ENCODE measurements at places on chromosomes 7 and 10. TPM values are rescaled to one million over a fixed set of nuclear protein-coding genes. Genes with fewer than 3 reads are reported as not detected.

Gene MYPN
- total RNA-seq: 0.40 TPM

Gene IQUB
- 0.55 TPM for total RNA-seq

Gene SH2D4B
- not detected for total RNA-seq

Gene TFR2
- 1.2 TPM for total RNA-seq

Gene NRAP
- total RNA-seq: 0.67 TPM

Gene ADGRA1
- 0.12 TPM for total RNA-seq

Gene OR9A2
- not detected for total RNA-seq

Gene SVOPL
- 0.09 TPM for total RNA-seq

DNA sequence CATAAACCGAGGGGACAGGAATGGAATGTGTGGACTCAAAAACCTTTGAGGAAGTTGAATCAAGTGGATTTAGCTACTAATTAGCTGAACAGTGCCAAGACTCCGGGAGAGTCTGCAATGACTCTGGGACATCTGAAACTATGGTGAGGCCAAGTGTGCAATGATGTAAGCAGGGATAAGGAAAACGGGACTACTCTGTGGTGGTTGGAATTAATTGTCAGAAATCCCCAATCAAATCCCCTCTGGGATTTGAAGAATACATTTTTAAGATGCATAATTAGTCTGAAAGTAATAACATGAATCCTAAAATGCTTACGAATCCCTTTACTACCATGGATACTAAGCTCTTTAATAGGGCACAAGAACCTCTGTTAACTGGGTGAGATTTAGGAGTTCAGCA lies 602.8 kb downstream of the NRG3 start:
- DNase-seq: no peak
- no peak overlapping the region for H3K4me3 ChIP-seq
- H3K27me3 ChIP-seq: no peaks in the 10 kb centered on the region

DNA sequence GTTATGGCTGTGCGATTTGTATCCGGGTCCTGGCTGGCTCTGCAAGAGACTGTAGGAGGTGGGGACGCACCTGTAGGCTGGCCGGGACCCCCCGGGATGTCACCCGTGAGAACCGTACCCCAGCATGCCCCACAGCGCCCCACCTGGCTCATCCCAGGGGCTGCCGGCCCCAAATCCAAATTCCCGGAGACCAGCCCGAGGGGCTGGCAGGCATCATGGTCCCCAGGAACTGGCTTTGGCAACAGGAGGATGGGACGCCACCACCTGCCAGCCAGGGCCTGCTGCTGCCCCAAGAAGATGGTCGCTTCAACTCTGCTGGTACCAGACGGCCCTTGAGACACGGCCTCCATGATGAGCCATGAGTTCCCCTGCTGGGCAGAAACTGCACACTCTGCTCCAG lies 239.4 kb downstream of the ELFN1 start:
- H3K36me3 ChIP-seq: no peaks in the 10 kb centered on the region
- H3K4me1 ChIP-seq: no peaks in the 10 kb centered on the region
- H3K27ac ChIP-seq: no peak overlapping the region
- no peaks in the 10 kb centered on the region for H3K27me3 ChIP-seq

DNA sequence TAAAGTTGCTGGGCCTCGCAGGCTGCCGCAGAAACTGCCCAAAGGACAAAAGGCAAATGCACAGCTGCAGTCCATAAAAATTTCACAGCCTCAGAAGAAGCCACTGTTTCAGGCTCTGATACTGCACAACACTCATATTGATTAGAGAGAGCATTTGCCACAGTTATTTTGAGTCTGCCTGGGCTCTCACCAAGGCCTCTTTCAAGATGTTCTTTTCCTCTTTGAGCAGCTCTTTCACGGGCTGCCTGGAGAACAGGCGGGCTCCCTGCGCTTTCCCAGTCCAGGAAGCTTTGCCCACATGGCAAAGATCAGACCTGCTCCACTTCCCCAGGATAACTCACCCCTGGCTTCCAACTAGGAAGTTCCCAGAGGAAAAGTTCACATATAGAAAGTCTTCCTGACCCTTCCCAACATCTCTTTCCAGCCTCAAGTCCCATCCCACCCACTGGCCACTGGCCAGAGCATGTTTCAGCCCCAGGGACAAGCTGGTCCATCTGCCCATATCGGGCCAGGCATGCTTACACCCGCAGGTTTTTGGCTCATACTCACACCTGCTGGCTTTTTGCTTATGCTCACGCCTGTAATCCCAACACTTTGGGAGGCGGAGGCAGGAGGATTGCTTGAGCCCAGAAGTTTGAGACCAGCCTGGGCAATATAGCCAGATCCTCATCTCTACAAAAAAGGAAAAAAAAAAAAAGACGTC lies 3.3 kb downstream of the SLIT1 start:
- no peak for DNase-seq
- H3K27ac ChIP-seq: no peak overlapping the region
- H3K27me3 ChIP-seq: no peaks in the 10 kb centered on the region
- no peak overlapping the region for H3K4me3 ChIP-seq
- no peaks in the 10 kb centered on the region for H3K4me1 ChIP-seq

- H3K4me3 ChIP-seq: no peak overlapping the region
- no peaks in the 10 kb centered on the region for H3K36me3 ChIP-seq
- no peak overlapping the region for H3K27ac ChIP-seq
- no peaks in the 10 kb centered on the region for H3K27me3 ChIP-seq
- no peaks in the 10 kb centered on the region for H3K4me1 ChIP-seq
- DNase-seq: no peak
These were observed 550 bp upstream of the ANK3 start for GRCh38 chr10:60390224-60390626.

GRCh38 chr7:26186364-26187311 lies 13.9 kb downstream of the HNRNPA2B1 start:
- no peak overlapping the region for H3K4me3 ChIP-seq
- H3K4me1 ChIP-seq: peaks cover 21% of the 10 kb centered on the region
- no peak for DNase-seq
- H3K27me3 ChIP-seq: no peaks in the 10 kb centered on the region

DNA sequence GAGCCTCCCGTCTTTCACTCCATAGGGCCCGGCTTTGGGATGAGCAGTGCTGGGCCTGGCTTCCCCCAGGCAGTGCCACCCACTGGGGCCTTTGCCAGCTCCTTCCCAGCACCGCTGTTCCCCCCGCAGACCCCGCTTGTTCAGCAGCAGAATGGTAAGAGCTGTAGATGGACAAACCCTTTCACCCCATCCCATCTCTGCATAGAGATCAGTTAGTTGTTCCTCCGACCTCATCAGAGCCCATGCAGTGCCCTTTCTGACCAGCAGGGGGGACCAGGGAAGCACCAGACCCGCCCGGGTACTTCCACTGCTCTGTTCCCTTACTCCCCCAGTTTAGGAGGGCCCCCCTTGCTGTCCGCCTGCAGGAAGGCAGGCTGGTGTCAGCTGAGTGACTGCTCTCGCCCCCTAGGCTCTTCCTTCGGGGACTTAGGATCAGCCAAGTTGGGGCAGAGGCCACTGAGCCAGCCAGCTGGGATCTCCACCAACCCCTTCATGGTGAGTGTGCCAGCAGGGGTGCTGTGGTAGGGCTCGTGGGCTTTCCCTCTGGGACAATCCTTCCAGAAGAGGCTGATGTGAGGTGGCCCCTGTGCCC lies 9.8 kb downstream of the SAP25 start:
- no peaks in the 10 kb centered on the region for H3K27me3 ChIP-seq
- no peak overlapping the region for H3K27ac ChIP-seq
- H3K4me3 ChIP-seq: no peak overlapping the region
- no peaks in the 10 kb centered on the region for H3K36me3 ChIP-seq
- DNase-seq: peak; percentile 83

DNA sequence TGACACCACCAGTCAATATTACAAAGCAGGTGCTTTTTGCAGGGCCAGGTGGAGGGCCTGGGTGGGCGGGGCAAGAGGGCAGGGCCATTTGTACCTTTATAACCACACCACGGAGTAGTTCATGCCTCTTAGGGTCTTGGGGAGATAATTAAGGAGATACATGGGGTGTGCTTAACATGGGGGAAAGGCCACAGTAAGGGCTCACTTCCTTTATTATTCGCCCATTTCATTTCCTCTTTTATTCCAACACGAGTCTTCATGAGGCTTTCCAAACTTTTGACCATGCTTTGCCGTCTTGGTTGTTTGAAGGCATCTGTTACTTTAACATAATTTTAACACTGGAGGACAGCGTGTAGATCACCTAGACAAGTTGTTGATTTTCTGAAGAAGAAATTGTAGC lies 33.3 kb upstream of the LYZL2 start:
- H3K27ac ChIP-seq: no peak overlapping the region
- no peaks in the 10 kb centered on the region for H3K4me1 ChIP-seq
- no peaks in the 10 kb centered on the region for H3K36me3 ChIP-seq
- no peaks in the 10 kb centered on the region for H3K27me3 ChIP-seq

- no peak overlapping the region for H3K4me3 ChIP-seq
- no peaks in the 10 kb centered on the region for H3K4me1 ChIP-seq
- H3K27me3 ChIP-seq: no peaks in the 10 kb centered on the region
- H3K27ac ChIP-seq: no peak overlapping the region
- H3K36me3 ChIP-seq: no peaks in the 10 kb centered on the region
- no peak for DNase-seq
These were observed 47.1 kb downstream of the DIP2C start for GRCh38 chr10:642186-642890.

- no peak for DNase-seq
- H3K4me3 ChIP-seq: no peak overlapping the region
- H3K27ac ChIP-seq: no peak overlapping the region
- no peaks in the 10 kb centered on the region for H3K4me1 ChIP-seq
- H3K27me3 ChIP-seq: no peaks in the 10 kb centered on the region
These were observed 10.1 kb downstream of the CARD11 start for GRCh38 chr7:3033581-3033980.

- no peak for DNase-seq
- no peak overlapping the region for H3K4me3 ChIP-seq
- no peak overlapping the region for H3K27ac ChIP-seq
- H3K4me1 ChIP-seq: no peaks in the 10 kb centered on the region
- no peaks in the 10 kb centered on the region for H3K36me3 ChIP-seq
These were observed 499.0 kb upstream of the KLF6 start for GRCh38 chr10:4283846-4284610.

GRCh38 chr10:90180886-90181691 lies 479.7 kb downstream of the KIF20B start:
- H3K4me1 ChIP-seq: no peaks in the 10 kb centered on the region
- DNase-seq: no peak
- H3K27ac ChIP-seq: no peak overlapping the region
- no peak overlapping the region for H3K4me3 ChIP-seq

DNA sequence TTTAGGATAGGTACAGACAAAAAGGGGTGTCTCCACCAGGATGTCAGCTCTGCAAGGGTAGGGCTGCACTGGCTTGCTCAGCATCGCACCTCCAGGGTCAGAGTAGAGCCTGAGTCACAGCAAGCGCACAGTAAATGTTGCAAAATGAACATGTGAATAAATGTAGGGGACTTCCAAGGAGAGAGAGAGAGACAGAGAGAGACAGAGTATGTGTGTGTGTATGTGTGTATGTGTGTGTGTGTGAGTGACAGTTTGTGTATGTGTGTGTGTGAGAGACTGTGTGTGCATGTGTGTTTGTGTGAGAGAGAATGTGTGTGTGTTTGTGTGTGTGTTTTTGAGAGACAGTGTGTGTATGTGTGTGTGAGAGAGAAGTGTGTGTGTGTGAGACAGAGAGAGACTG lies 163.3 kb downstream of the RPS24 start:
- no peak for DNase-seq
- H3K4me1 ChIP-seq: no peaks in the 10 kb centered on the region
- H3K36me3 ChIP-seq: no peaks in the 10 kb centered on the region

- no peak overlapping the region for H3K4me3 ChIP-seq
- H3K36me3 ChIP-seq: no peaks in the 10 kb centered on the region
- H3K27ac ChIP-seq: no peak overlapping the region
- no peaks in the 10 kb centered on the region for H3K4me1 ChIP-seq
These were observed 930 bp upstream of the HOXA10 start for GRCh38 chr7:27174874-27175625.
